ENCODE measurements at places on chromosomes 11 and 22. TPM values are rescaled to one million over a fixed set of nuclear protein-coding genes. Genes with fewer than 3 reads are reported as not detected.

DNA sequence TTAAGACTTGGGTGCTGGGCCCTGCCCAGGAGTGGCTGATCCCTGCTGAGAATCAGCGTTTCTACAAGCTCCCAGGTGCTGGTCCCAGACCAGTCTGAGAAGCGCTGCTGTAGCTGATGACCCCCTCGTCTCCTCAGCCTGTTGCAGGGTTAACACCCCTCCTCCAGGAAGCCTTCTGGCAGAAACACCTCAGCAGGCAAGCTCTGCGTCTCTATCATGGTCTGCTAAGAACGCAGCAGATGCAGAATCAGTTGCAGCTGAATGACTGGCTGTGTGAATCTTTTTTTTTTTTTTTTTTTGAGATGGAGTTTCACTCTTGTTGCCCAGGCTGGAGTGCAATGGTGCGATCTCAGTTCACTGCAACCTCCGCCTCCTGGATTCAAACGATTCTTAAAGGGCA is 132.5 kb downstream of the CACNA1I start:
- DNase-seq = no peak

GRCh38 chr11:1300569-1301187 is 8.8 kb downstream of the TOLLIP start:
- no peak for DNase-seq

DNA sequence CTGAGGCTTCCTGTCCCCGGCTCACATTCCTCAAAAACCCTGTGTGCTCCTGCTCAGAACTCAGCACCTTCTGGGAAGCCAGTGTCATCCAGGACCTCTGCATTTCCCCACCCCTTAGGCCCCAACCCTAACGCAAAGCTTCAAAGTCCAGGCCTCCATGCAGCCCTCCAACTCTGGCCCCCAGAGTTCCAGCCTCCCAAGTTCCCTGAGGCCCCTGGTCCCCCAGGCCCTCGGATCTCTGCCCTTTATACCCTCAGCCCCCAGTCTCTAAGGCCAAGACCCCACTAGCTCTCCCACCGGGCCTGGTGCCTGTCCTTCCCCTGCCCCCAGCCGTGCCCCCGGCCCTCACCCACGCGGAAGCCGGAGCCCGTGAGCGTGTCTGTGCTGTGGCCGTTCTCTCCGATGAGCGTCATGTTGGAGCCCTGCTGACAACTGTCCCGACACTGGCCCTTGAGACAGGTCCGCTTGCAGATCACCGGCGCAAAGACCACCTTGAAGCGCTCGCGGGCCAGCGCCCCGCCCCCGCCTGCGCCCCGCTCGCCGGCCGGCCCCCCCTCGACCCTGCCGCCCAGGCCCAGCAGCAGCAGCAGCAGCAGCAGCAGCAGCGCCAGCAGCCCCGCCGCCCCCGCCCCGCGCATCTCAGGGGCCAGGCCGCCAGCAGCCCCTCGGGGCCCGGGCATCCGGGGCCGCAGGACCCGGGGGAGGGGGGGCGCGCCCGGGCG is 718 bp downstream of the LTBP3 start:
- DNase-seq = no peak

DNA sequence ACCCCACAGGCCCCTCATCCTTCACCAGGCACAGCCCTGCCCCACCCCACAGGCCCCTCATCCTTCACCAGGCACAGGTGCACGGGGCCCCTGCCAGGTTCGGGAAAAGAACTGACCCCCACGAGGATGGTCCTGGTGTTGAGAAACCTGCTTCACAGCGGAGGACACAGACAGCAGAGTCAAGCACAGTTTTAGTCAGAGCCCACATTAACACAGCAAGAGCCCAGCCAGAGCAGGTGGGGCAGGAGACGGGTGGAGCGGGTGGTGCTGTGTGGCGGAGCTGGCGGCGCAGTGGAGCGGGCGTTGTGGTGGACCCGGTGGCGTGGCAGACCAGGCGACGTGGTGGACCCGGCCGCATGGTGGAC is 1085.5 kb downstream of the BRD1 start:
- no peak for DNase-seq

GRCh38 chr22:32334660-32335365 is 22.9 kb upstream of the RFPL3 start:
- peak; percentile 4 for DNase-seq

DNA sequence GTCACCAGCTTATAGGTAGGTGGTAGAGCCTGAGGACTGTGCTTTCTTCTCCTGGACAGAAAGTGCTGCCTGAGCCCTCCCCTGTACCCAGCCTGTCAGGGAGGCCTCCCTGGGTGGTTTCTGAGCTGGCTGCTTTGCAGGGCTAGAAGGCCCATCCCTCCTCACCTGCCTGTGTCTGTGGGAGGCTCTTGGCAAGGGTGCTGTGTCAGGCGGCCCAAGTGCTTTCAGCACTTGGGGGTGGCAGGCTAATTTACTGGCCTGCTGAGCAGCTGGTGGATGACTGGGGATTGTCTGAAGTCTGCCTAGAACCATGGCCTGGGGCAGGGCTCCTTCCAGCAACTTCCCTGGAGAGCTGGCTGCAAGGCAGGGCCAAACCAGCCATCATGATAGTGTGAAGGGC is 139.0 kb upstream of the NAV2 start:
- DNase-seq = no peak

DNA sequence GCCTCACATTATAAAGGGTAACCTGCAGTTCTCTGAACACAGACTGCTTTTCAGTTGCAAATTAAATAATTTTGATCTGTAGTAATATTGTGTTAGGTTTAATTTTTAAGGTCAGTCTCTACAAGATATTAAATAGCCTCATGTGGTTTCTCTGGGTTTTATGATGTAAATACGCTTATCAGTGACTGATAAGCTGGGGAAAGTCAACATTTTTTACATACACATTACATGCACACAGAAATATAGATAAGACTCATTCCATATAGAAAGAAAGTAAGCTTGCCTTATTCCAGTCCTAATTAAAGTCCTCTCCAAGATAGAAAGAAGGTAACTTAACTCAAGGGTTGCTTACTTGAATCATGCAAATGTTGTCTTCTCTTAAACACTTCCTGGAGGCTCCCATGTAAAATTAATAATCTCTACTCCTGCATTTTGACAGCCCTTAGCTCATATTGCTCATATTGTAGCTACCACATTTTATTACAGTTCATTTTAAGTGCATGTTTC is 1.6 kb upstream of the OR5M3 start:
- no peak for DNase-seq

DNA sequence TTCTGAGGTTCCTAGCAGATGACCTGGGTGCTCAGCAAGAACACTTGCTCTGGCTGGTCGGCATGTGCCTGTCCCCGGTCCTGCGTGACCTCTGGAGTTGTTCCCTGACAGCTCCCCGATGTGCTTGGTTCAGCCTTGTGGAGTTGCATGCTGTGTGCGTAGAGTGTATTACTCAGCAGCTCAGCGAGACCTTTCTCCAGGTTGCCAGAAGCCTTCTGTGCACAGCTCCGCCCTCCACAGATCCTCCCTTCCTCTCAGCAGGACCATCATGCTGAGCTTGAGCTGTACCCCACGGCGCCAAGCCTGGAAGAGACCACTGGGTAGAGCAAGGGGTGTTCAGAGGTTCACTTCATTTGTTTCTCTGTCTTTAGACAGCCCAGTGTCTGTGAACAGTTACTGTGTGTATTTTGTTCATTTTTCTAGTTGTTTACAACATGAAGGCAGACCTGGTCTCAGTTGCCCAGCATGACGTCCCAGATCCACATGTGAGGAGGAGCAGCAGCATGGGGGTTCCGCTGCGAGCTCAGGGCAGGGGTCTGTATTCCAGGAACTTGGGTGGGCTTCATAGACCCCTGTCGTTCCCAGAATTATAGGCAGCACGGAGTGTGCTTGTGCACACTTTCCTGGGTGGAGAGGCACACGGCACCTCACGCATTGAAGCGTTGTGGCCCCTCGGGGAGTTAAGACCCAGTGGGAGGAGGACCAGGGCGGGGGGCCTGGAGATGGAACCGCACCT is 148.6 kb downstream of the IGLL1 start:
- DNase-seq = no peak

GRCh38 chr11:38046571-38047135 is 1448.6 kb upstream of the RAG2 start:
- no peak for DNase-seq

- DNase-seq = no peak
These were observed 49.6 kb upstream of the ATXN10 start for GRCh38 chr22:45621836-45622600.

DNA sequence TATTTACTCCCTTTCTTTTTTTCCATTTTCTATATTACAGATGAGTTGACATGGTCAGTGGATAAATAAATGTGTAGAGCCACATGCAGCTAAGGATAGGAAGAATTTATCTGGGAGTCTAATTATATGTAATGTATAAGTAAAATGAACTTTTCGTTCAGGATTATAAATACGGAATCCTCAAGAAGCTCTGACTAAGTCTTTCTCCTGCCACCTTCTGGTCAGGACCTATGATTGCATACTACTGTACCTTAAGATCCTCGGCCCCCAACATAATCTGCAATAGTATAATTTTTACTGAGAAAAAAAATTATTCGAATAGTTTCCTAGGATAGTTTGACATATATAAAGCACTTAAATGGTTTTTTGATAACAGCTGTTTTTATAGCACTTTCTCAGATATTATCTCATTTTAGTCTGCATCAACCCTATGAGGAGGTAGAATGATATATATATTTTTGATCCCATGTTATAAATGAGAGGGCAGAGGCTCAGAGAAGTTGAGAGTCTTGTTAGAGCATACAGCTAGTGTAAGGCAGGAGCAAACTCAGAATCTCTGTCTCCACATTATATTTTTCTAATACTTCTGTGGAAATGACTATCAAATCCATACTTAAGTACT is 36.1 kb downstream of the CCDC90B start:
- DNase-seq = no peak

DNA sequence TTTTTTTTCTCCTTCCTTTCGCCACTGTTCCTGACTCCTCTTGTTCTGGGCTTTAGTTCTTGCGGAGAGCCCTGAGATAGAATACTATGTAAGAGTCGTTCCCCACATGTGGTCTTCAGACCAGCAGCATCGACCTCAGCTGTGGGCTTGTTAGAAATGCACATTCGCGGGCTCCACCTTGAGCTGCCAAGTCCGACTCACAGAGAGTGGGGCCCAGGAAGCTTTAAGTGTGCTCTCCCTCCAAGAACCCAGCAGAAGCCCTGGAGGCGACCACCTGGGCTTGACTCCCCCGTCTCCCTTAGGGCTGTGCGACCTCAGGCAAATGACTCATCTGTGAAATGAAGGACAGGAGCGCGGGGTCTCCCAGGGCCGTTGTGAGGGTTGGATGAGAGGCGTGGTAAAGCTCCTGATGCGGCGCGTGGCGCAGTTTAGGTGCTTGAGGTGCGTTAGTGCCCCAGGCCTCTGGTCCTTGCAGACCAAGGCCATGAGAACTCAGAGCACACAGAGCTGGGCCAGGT is 18.8 kb downstream of the SAMM50 start:
- no peak for DNase-seq

DNA sequence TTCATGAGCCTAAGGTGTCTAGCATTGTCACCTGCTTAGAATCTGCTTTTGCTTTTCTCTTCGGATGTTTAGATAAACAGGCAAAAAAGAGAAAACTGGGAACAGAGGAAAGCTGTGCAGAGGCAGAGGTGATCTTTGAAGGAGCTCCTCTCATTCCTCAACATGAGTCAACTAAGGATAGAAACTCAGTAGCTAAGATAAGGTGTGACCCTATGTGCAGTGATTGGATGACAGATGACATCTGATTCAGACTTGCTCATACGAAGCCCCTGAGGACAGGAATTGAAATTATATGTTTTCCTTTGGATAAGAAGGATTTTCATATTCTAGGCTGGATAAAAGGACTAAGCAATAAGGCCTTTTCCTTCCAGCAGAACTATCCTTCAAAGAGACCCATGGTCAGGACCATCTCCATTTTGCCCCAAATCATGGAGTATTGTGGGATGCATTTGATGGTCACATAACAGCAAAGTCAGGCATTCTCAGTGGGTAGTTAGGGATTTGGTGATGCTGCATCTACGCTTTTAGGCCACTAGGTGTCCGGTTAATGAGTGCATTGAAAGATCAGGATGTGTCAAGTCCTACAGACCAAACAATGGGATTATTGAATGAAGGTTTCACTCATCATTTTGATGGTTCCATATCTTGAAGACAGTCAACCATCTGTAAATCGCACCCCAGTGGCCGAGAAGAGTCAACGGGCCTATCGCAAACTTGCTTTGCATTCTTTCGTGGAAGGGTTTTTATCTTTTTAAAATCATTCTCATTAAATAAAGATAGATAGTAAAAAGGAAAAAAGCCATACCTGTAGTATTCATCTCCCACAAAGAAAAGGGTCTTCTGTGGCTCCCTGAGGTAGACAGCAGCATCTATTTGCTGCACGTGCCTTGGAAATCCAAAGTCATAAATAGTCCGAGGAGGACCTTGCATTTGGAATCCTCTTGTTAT is 32.2 kb downstream of the MMP20 start:
- DNase-seq = no peak

GRCh38 chr11:72454791-72455190 is 20.5 kb upstream of the CLPB start:
- DNase-seq = no peak

DNA sequence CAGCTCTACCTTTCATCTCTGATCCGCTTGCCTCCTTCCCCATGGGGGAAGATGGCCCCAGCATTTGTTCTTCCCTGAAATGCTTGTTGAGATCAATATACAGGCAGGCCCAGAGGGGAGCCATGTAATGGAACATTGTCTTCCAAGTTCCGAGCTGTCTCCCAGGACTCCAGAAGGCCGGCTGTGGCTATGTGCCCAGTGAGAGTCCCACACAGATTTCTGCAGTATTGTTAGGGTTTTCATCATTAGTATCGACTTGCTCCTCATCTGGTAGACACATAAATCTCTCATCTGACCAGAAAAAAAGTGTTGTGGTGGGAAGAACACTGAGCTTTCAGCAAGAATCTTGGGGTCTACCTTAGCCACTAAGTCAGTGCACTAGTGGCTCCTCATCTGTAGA is 163.4 kb downstream of the TRIM29 start:
- no peak for DNase-seq

- peak; percentile 31 for DNase-seq
These were observed 5.8 kb downstream of the ARSA start for GRCh38 chr22:50621948-50622722.

DNA sequence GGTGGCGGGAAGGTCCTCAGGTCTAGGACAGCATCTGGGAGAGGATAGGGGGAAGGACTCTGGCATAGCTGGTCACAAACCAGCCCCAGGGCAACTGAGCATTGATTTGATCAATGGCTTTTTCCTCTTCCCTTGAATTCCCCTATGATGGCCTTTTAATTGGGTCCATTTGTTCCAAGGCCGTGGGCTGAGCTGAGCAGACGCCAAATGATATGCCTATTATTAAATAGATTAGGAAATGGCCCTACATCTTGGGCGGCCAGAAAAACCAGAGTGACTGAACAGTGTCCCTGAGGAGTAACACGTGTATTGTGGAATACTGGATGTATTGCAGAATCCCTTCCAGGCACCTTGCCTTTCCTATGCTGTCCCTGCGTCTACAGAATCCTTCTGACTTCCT is 26.7 kb upstream of the P2RY6 start:
- DNase-seq = no peak

LMNTD2 gene
- total RNA-seq = 1.1 TPM

OR5P2 gene
- total RNA-seq = not detected

TMEM121B gene
- 0.05 TPM for total RNA-seq

KRTAP5-3 gene
- total RNA-seq = not detected

PGA5 gene
- not detected for total RNA-seq

MMP1 gene
- not detected for total RNA-seq

RTN4RL2 gene
- not detected for total RNA-seq

MS4A6A gene
- total RNA-seq = not detected
